Mesangial cell (primary cell): ENCODE measurements at places on chromosomes 3 and 15. TPM values are rescaled to one million over a fixed set of nuclear protein-coding genes. Genes with fewer than 3 reads are reported as not detected.

The EEFSEC gene
- total RNA-seq = 17.2 and 24.8 TPM in 2 replicates

The USP13 gene
- total RNA-seq = 6.5 and 13.0 TPM in 2 replicates

The B2M gene
- 684 and 1,495 TPM in 2 replicates for total RNA-seq

The ACKR2 gene
- 0.89 TPM in 1 of 2 replicates, not detected in the other for total RNA-seq

The ATP13A5 gene
- total RNA-seq = not detected in 2 replicates

The FHIT gene
- total RNA-seq = 2.0 and 10.4 TPM in 2 replicates

The ZNF385D gene
- total RNA-seq = under 0.01 and 1.1 TPM in 2 replicates

The PRTG gene
- total RNA-seq = 7.3 and 11.2 TPM in 2 replicates

The IMPG2 gene
- 0.13 and 0.16 TPM in 2 replicates for total RNA-seq

The NMD3 gene
- 25.3 and 28.5 TPM in 2 replicates for total RNA-seq

The MB21D2 gene
- 14.1 and 14.7 TPM in 2 replicates for total RNA-seq

The MEX3B gene
- total RNA-seq = 11.2 and 19.9 TPM in 2 replicates

The SLC6A11 gene
- total RNA-seq = not detected in 2 replicates

The DTWD1 gene
- 5.3 and 6.5 TPM in 2 replicates for total RNA-seq

The SPATA12 gene
- 0.13 and 0.16 TPM in 2 replicates for total RNA-seq

The PLA2G4F gene
- not detected in 2 replicates for total RNA-seq

The PARP14 gene
- total RNA-seq = 20.9 and 23.7 TPM in 2 replicates

The TRPM1 gene
- not detected in 2 replicates for total RNA-seq

The GOLGA8T gene
- total RNA-seq = not detected in 2 replicates

The SPTBN5 gene
- total RNA-seq = under 0.01 and 0.25 TPM in 2 replicates

The CCR5 gene
- not detected in 2 replicates for total RNA-seq

The XXYLT1 gene
- 24.7 and 30.3 TPM in 2 replicates for total RNA-seq

The VGLL3 gene
- total RNA-seq = 15.6 and 19.7 TPM in 2 replicates

The CSPG4 gene
- 14.2 and 22.8 TPM in 2 replicates for total RNA-seq

The SLC9A9 gene
- total RNA-seq = 0.33 and 1.4 TPM in 2 replicates

The TAGLN3 gene
- total RNA-seq = 3.3 and 11.9 TPM in 2 replicates

The CYP1A1 gene
- total RNA-seq = not detected in 2 replicates

The ZIC4 gene
- not detected in 2 replicates for total RNA-seq

The KNG1 gene
- not detected in 2 replicates for total RNA-seq

The SNTN gene
- not detected in 2 replicates for total RNA-seq

The CTXND1 gene
- total RNA-seq = not detected in 2 replicates

The LRRC57 gene
- total RNA-seq = 15.6 and 22.4 TPM in 2 replicates

The CHRM5 gene
- total RNA-seq = under 0.01 TPM in 1 of 2 replicates, not detected in the other

The MORC1 gene
- not detected in 2 replicates for total RNA-seq

The GOLGA8F gene
- total RNA-seq = not detected in 2 replicates

The PLA2G4D gene
- not detected in 2 replicates for total RNA-seq

The ISLR2 gene
- total RNA-seq = under 0.01 and 1.5 TPM in 2 replicates

The APBA2 gene
- total RNA-seq = 31.3 and 35.4 TPM in 2 replicates

The TTLL13 gene
- under 0.01 TPM in 1 of 2 replicates, not detected in the other for total RNA-seq
